ENCODE measurements at places on chromosomes 6 and 20.
A peak's percentile ranks its signal among the peaks of the same experiment; 100 is the strongest.

- no peak for DNase-seq
Observed at GRCh38 chr6:35151466-35151865, 10.3 kb upstream of the TCP11 start.

DNA sequence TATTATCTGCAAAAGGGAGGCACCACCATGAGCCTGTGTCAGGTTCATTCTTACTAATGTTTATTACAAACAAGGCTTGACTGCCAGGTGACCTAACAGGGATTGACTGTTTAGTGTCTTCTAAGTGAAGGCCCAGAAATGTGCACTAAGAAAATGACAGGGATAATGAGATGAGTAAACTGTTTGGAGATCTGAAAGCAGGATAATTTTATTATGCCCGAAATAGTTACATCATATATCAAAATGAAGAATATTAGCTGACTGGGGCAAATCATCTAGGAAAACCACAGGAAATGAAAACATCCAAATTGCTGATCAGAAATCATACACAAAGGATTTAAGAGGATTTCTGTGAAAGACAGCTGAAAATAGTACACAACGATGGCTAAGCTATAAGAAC, 516.7 kb downstream of the HDGFL1 start:
- no peak for DNase-seq

DNA sequence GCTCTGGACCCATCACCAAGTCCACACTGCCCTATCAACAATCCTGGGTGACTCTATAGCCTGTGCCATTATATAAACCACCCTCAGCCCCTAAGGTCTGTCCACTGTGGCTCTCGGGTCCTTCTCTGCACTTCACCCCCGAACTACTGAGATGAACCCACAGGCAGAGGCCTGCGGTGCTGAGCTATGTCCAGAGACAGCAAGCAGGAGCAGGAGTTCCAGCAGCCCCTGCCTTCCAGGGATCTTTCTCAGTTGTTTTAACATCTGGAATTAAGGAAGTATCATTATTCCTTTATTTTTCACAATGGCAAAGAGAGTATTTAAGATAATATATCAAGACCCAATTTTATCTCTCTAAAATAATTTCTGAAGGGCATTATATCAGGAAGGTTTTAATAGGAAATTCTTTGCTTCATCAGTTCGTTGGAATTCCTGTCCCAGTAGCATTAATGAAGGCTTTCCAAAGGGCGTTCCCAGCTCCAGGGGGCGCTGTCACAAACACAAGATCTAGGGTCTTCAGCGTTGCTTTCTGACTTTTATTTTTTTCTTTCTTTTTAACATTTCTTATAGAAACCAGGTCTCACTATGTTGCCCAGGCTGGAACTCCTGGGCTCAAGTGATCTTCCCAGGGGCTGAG, 27.3 kb downstream of the RRBP1 start:
- DNase-seq, result no peak

DNA sequence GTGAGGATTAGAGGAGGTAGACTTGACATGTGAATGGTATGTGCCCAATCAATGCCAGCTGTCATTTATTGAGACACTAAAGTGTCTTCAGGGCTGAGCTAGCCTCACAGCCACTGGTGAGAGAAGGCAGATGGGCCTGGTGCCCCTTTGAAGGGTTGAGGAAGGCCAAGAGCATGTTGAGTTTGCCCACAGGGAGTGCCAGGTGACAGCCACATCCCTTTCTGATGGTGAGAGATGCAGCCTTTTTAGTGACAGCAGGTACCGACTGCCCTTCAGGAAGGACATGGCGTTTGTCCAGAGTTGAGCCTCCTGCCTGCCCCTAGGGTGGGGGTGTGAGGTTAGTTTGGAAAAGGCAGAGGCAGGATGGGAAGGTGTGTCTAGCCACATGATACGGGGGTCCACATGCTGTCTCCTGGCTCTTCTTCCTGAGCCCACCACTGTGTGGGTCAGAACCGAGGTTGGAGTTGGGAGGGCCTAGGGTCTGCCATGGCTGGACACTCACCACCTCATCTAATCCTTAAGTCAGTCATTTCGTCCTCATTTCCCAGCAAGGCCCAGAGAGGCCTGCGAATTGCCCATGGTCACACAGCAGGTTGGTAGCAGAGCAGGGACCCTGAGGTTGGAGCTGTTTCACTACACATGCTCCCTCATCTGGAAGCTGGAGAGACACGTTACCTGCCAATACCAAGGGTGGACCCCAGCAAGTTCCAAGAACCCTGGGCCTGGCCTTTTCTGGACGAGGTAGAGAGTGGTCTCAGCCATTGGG, 32.5 kb downstream of the SPDEF start:
- no peak for DNase-seq

GRCh38 chr6:56549014-56549413, 93.7 kb downstream of the DST start:
- no peak for DNase-seq

DNA sequence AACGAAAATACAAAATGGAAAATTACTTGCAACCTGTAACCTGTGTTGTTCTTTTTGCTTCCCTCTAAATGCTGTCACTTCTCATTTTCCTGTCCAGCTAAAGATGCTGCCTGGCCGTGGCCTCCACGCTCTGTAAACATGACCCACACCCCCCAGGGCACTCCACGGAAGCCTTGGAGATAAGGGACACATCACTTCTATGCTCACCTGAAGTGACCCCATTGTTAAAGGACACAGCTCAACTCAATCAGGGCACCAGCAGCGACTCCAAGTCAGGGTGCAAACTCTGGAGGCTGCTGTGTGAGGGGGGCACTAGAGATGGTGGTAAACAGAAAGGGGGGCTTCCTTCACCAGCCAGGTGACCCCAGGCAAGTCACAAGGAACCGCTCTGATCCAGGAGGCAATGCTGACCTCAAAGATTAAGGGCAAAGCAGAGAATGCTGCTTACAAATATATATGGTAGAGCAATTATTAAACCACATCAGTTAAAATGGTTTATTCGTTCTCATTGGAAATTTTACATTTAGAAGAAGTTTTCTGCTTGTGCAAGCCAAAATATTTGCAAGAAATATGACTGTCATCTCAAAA, 13.2 kb downstream of the DIDO1 start:
- no peak for DNase-seq

GRCh38 chr6:78268591-78269452, 598.5 kb upstream of the IRAK1BP1 start:
- DNase-seq, result no peak

- DNase-seq, result peak; percentile 74
Observed at GRCh38 chr20:34515484-34516246, 557 bp upstream of the DYNLRB1 start.

- no peak for DNase-seq
Observed at GRCh38 chr20:1375515-1375914, 17.3 kb downstream of the FKBP1A start.

DNA sequence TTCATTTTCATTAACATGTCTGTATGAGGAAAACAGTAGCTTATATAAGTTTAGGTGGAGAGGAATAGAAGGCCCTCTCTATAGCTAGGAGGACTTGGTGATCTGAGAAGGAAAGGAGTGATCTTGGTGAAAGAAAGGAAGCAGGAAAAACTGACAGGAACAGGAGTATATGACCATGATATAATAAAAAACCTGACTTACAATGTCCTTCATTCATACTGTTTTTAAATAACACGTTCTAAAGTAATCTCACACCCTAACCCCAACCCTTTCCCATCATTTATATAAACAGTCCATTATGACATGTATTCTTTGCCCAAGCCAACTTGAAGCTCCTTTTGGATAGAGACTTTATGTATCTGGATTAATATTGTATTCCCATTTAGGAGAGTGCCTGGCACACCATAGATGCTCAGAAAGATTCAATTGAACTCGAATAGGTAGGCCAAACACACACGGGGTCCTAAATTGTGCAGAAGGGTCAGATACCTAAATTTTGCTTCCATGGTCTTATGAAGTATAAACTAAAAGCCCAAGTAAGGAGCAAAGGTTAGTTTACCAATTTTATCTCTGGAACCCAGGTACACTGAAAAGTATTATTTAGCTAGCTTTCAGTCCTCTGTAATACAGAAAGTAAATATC, 75.9 kb downstream of the OR2B2 start:
- DNase-seq, result no peak

- DNase-seq, result no peak
Observed at GRCh38 chr6:81790034-81790433, 37.6 kb upstream of the TENT5A start.

DNA sequence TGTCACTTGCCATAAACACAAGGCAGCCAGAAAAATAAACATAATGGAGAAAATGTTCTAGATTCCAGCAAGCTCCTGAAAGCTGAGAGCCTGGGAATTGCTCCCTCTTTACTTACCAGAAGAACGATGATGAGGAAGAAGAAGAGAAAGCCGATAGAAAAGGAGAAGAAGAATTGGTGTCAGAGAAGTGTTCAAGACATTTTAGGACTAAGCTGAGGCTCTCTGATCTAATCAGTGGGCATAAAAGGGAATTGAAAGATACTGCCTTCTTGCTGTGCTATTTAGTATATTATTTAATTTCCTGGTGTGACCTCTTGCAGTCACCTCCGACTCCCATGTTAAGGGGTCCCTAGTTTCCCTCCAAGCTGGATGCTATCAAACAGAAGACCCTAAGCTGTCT, 316.6 kb upstream of the JARID2 start:
- DNase-seq, result no peak

DNA sequence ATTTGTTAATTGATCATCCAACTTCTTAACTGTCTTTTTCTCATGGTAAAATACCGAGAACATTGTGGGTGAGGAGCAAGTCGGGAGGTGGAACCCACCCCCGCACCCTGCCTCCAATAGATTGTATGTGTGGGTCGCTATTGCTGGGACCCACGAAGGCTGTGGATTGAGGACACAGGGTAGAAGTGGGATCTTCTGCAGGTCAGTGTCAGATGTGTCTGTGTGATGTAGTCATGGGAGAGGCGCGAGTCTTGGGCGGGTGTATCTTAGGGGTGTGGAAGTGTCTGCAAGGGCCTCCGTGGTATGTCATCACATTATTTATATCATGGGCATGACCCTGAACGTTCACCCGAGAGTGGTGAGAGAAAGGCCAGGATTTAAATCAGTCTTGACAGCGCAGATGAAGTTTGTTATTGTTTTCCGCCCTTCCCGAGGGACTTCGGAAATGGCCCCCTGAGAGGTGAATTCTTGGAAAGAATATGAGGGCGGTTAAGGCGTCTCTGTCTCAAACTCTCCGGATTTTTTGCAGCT, 472 bp upstream of the PAQR8 start:
- DNase-seq, result no peak

GRCh38 chr20:60345106-60345505, 386.9 kb downstream of the CDH26 start:
- DNase-seq, result no peak

DNA sequence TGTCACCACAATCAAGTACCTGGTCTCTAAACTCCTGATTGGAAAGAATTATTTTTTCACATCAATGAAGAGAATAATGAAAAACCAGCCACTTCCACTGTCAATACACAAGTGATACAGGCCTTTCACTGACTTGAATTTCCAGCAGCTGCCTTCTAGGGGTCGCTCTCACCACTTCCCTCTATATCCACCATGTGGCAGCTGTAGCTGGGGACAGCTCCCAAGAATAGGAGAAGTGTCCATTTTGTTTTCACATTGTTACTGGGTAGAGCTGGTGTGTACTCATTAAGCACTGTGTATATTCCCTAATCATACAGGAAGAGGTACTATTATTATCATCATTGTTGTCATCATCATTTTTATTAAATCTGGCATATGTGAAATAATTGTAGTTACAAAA, 438.4 kb upstream of the SPTLC3 start:
- peak; percentile 68 for DNase-seq

DNA sequence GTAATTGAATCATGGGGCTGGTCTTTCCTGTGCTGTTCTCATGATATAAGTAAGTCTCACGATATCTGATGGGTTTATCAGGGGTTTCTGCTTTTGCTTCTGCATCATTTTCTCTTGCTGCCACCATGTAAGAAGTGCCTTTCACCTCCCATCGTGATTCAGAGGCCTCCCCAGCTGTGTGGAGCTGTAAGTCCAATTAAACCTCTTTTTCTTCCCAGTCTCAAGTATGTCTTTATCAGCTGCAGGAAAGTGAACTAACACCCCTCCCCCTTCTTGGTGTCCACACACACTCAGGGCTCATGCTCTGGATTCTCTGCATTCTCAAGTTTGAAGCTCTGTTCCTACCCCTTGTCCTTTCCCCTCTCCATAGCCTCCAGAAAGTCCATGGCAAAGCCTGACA, 107.1 kb downstream of the THBS2 start:
- DNase-seq, result no peak

- no peak for DNase-seq
Observed at GRCh38 chr20:59808729-59809381, 124.6 kb downstream of the SYCP2 start.

DNA sequence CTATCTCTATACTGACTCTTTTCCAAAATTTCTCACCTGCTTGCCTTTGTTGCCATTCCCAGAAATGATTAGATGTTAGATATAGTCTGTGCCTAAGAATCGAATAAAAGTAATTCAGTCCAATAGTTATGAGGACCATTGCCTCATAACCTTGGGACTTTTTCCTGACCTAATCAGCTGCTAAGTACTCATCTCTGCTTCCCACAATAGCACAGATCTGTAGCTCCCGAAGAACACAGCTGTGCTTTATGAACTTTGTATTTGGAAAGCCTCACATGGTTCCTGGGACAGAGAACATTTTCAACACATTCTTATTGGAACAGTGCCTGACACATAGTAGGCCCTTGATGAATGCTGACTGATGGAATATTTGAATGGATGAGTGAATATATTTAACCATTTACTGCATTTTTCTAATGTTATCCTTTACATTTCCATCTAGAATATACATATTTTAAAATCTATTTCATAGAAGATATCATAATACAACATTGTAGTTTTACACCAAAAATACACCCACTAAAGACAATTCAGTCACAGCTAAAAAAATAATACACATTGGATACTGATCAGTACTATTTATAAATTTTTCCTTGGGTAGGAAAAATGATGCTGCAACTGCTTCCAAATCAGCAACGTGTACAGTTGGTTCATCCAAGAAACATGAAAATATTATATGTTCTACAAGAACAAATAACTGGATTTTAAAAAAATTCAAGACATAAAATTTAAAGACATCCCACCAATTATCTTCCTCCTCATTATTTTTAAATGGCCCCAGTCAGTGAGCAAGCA, 53.9 kb downstream of the HS3ST5 start:
- no peak for DNase-seq

DNA sequence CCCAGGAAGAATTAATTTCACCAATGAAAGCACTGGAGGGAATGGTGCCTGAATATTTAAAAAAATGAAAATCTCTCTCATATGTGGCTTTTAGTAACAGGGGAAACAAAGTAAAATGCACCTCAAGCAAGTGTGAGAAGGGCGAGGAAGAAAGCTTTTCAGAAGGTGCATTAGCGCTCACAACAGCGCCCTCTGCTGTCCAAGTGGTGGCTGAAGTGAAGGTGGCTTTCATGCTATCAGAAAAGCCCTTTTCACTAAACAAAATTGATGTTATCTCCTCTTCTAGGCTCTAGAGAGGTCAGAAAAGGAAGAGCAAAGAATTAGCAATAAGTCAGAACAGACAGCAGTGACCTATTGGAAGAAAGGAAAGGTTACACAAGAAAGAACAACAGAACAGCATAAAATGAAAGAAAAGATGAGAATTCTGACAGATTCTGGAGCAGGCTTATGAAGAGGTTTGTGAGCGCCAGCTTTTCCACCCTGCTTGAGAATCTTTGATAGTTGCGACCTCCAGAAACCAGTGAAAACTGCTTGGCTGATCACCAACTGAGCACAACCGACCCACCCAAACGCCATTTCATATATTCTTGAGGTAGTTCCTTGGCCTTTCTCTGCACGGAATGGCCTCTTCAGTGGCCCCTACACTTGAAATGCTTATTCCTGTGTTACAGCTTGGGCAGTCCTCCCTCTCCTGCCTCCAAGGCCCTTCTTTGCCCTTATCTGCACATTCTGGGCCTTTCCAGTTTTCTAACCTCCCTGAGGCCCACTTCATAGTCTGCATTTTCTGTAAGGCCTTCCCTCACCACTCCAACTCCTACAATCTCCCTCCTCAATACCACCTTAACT, 45.3 kb downstream of the SMLR1 start:
- DNase-seq, result no peak

All from NCI-H2029 (cell line).